ENCODE measurements at places on chromosomes 7 and 10.

GRCh38 chr10:12638103-12638502, 288.8 kb downstream of the CAMK1D start:
- no peak for DNase-seq

DNA sequence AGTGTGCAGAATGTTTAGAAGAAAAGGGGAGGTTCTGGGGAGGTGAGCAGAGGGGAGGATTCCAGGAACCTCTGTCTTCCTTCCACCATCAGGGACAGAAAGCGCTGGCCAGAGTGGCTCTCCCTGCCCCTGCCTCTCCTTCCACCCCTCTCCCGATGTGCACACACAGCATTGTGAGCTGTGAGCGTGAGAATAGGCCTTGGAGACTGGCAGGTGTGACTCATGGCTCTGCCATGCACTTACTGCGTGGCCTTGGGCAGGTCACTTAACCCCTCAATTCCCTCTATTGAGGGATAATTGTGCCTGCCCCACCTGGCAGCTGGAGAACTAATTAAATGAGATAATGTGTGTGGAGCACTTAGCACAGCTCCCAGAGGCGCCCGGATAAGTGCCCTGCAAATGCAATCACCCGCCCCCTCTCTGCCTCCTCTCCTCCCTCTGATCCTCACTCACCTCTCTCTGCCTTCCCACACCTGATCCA, 115.4 kb downstream of the ZMIZ1 start:
- DNase-seq = no peak

DNA sequence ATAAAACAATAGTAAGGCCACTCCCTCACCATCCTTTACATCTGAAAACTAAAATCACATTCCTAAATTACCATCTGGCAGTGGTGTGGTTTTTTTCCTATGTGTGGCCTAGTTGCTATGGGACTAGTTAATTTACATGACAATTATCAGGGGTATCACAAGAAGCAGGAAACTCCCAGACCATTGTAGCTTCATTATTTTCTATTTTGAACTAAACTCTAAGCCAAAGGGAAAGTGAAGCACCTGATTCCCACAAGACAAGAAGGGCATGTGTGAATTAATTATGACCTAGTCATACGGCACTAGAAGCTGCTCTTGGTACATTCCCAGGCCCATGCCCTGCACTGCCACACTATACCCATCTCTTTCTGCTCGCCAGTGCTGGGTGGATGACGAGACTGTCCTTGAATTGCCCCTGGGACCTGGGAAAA, 103.4 kb downstream of the ATXN7L1 start:
- no peak for DNase-seq

DNA sequence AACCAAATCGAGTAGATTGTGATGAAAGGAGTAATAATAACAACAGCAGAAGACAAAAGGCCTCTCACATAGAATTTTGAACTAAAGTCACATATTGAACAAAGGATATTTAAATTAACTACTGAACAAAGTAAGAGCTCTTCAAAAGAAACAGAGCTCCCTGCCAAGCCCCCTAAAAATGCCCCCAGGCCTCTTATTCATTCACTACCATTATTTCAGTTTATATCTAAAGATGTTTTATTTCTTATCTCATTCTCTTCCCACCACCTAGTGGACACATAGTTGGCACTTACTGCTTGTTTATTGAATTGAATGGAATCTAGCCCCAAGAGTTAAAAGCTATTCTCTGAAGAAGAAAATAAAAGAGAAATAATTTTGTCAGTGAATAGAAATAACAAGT, 37.4 kb downstream of the VCL start:
- DNase-seq = no peak

GRCh38 chr10:22805304-22805703, 90.9 kb upstream of the PIP4K2A start:
- DNase-seq = no peak

DNA sequence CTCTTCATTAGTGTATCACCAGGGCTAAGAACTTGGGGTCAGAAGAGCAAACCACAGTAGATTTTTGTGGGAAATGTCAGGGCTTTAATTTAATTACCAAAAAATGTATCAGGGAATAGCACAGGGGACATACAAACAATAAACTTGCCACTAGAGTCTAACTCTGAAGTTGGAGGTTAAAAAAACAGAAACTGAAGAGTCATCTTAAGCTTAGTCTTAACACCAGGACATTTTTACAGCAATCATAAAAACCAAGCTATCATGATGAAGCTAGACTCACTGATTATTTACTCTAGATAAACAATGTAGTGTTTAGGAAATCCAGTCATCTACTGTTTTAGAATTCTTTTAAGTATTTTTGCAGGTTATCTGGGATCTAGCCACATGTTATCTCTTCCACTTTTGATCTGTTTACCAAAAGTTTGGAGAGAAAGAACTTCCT, 48.4 kb upstream of the GLI3 start:
- no peak for DNase-seq

Data from osteocyte (in vitro differentiated cells).